GM12878 (cell line): ENCODE measurements at places on chromosomes 13 and 19. TPM values are rescaled to one million over a fixed set of nuclear protein-coding genes. Genes with fewer than 3 reads are reported as not detected.

UBE2L5 gene
- total RNA-seq, result not detected in 2 replicates

RNF225 gene
- total RNA-seq, result 0.27 and 0.28 TPM in 2 replicates

NRTN gene
- not detected in 2 replicates for total RNA-seq

ZNF808 gene
- 13.8 and 20.2 TPM in 2 replicates for total RNA-seq

FBXL3 gene
- total RNA-seq, result 17.8 and 19.4 TPM in 2 replicates
